ENCODE measurements at places on chromosomes 3 and 15.

DNA sequence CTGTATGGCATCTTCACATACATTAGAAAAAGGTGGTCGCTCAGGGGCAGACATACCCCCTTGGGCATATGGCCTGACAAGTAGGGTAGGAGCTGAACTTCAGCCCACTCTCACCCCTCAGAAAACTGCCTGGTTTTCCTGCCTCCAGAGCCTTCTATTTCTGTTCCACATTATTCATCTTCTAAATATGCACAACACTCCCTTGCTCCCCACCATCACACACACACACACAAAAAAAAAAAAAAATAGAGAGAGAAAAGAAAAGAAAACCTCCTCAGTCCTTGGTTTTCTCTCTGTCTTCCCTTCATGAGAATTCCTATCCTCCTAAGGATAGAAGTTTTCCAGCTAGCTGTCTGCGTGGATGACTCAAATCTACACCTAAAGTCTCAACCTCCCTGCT is 5.6 kb upstream of the ROPN1 start:
- no peak for DNase-seq

DNA sequence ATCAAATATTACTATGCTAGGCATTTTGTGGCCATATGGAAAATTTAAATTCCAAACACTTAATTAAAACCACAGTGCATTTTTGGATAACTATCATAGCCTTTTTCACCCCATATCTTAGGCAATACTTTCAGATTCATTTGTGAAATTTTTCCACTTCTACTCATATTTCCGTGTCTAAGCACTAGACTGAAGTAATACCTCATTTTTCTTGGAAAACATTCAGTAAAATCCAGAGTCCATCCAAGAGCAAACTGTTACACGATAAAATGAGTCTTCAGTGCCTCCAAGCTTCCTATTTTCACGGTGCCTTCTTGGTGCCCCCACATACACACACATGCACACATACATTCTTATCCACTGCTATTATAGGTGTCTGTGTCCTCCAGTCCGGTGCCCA is 845.9 kb downstream of the TBL1XR1 start:
- no peak for DNase-seq

DNA sequence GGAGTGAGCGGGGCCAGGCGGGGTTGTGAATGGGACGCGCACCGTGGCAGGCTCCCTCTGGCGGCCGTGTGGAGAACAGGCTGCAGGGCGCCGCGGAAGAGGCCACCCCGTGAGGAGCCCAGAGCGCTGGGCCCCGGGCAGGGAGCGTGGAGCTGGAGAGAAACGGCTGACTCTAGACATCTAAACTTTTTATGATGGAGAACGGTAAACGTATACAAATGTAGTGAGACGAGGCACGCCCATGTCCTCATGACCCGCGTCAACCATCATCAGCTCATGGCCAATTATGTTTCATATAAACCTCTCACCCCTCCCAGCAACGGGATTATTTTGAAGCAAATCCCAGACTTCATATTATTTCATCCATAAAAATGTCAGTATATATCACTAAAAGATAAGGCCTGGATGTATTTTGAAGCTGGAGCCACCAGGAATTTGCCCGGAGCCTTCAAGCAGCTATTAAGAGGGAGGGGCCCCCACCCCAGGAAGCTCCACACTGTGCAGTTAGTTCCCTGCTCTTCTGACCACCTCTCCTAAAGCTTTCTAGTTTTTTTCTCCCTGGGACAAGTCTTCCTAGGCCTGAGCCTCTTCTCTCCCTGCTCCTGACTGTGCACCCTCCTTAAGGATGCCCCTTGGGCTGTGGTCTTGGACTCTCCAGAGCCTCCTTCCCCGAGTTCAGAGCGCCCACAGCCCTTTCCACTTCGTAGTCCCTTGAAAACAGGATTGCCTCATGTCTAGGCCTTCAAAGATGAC is 149.5 kb downstream of the SMAD6 start:
- peak; percentile 88 for DNase-seq

DNA sequence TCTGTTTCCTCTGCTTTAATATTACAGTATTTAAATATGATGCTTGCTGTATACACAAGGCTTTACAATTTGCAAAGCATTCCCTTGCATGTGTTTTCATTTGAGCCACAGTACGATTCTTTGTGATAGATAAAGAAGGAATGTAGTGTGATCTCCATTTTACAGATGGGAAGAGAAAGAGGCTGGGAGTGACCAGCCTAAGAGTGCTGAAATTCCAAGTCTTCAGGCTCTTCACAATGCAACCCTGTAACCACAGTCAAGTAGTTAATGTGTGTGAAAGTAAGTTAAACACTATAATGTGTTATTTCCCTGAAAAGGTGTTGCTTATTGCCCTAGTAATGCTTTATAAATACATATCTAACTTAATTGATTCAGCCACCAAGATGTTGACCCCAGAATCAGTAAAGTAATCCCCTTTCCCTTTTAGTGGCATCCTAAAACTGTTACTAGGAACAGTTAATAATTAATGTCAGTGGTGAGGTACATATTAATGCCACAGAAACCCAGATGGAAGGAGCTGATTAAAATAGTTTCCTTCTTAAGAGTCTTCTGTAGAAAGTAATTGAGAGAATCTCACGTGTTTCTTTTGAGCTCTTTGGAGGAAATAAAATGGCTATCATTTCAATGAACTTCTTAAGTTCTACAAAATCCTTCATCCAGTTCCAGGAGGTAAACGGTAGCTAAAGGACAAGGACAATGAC is 110.4 kb downstream of the IL12A start:
- no peak for DNase-seq

GRCh38 chr3:42277676-42278075 is 11.7 kb upstream of the CCK start:
- DNase-seq, result no peak

DNA sequence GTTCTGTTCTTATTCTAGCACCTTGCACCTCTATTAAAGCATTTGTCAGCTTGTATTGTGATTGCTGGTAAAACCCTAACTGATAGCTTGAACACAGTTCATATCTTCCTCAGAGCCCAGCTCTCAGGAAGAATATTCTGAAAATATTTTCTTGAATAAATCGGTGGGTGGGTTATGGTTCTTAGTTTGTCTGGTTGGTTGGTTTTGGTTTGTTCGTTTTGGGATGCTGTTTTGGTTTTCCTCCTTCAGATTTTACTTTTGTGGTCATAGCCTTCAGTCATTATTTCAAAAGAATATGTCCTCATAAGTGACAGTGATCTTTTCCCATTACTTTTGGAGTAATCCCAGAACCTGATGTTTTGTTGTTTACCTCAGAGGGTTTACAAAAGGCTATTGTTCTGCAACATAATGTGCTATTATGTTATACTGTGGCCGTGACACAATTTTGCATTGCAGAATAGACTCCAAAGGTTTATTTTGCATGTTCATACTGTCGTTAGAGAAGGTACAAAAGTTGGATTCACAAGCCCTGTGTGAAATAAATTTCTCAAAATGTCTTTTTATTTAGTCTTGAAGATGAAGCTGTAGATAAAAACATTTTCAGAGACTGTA is 2.7 kb upstream of the TMEM87A start:
- DNase-seq, result no peak

DNA sequence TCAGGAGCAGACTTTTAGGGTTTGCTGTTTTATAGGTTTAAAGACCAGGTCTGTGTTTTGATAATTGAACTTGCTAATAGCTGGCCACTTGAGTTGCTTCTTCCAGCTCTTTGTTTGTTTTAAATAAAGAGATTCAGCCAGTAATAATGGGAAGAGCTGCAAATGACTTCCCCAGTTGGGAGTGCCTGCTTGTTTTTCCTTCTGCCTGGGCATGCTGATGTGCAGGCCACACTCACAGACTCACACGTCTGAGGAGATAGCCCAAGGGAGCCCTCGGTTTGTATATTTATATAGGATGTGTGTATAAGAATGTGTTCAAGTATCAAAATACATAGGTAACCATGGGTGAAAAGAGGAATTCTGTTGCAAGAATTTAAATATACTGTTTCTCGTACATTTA is 78.2 kb upstream of the BOC start:
- DNase-seq, result no peak

DNA sequence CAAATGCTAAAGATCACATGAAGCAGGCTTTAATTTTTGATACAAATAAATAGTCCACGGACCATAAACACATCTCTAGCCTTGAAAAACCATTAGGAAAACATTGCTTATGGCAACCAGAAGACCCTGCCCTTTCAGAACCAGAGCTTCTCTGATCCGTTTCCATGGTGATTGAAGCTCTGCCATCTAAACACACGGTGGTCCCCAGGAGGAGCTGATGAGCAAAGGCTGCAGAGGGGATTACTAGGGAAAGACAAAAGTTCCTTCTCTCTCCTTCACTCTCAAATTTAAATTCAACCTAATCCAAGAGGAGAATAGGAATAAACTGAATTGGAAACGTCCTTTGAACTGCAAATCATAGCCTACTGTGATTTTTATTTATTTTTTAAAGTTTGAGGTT is 122.0 kb upstream of the ATP10A start:
- DNase-seq, result no peak

- no peak for DNase-seq
Measured at GRCh38 chr15:81372575-81372974, 1.4 kb downstream of the TMC3 start.

DNA sequence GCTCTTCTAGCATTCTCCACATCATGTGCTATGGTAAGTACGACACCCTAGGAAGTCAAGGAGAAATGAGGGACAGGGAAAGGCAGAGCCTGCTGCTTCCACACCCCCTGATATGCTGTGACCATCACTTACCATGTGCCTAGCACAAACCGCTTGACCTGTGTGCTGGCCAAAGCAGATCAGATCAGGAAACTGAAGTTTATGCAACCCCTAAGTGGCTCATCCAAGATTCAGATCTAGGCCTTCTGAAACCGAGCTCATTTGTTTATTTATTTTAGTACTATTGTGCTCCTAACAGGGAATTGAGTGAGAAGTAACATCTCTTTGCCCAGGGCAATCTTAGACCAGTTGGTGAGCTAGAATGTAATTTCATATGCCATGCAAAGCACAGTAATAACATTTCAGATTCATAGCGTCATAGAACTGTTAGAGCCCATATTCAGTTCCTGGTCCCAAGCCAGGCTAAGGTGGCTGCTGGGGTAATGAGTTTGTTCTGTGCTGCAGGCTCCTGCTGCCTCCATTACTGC is at the start of gene RTP2:
Gene RTP2, minus strand, starts transcription at position 51 of the 527 bp plus-strand sequence. CDS start 429 bp downstream, outside the sequence.
- no peak for DNase-seq

GRCh38 chr3:130316169-130316568 is 29.3 kb upstream of the COL6A5 start:
- no peak for DNase-seq

DNA sequence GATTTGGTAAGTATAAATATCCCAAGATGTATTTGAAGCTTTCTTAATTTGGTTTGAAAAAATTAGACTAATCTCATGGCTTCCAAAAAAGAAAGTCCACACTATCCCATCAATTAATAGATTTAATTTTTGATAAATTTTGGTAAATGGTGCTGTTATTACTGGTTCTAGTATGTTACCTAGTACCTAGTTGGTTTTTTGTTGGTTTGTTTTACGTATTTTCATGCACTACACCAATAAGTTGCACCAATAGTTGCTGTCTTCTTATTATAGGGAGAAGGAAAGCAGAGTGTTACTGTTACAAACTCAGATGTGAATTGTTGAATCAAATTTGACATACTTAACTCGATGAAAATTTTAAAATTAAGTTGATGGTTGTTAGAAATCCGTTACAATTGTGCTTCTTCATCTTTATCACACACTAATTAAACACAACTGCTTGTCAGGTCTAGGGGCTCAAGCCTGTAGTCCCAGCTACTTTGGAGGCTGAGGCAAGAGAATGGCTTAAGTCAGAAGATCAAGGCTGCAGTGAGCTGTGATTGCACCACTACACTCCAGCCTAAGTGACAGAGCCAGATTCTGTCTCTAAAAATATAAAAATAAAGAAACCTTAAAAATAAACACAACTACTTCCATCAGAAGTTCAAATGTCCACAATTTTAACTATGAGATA is 23.1 kb upstream of the MBNL1 start:
- no peak for DNase-seq

Measured in tibial artery (tissue), 4 donors.